ENCODE measurements at places on chromosomes 2 and 18.

DNA sequence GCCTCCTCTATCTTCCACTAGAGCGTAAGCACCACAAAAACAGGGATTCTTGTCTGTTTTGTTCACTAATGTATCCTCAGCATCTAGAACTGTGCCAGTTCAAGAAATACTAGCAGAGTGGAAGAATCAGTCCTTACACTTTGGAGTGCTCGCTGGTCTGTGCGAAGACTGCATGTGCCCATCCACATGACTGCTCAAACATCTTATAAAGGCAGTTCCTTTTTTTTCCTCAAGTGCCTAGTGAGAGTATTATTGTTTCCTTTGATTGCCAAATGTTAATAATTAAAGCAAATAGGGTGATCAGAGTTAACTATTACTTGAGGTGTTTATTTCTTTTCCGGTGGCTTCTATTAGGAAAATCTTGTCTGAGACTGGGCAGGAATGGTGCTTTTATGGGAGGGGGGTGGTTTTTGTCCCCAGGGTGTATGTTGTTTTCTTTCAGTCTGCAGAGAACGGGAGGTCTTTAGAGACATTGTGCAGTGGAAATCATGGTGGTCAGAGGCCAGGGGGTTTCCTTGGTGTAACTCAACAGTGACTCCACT lies 45.6 kb upstream of the ITGB6 start:
- no peak for DNase-seq

DNA sequence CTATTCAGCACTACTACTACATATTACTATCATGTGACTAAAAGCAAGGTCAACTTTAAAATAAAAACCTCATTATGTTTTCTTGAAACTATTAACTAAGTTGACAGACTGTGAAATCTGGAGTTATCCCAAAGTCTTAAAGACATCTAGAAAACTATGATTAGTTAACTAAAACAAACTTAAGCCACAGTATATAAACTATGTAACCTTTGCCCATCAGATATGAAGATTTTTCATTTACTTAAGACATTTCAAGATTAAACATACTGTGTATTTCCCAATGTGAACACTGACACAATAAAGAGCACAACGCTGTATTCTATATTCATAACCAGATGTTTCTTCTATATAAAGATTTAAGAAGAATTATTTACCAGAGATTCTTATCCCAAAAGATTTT lies 33.5 kb upstream of the CACNB4 start:
- DNase-seq, result no peak

GRCh38 chr18:68766433-68766832 lies 31.4 kb upstream of the CCDC102B start:
- no peak for DNase-seq

- DNase-seq, result no peak
Measured at GRCh38 chr2:33617401-33617800, 18.3 kb upstream of the FAM98A start.

DNA sequence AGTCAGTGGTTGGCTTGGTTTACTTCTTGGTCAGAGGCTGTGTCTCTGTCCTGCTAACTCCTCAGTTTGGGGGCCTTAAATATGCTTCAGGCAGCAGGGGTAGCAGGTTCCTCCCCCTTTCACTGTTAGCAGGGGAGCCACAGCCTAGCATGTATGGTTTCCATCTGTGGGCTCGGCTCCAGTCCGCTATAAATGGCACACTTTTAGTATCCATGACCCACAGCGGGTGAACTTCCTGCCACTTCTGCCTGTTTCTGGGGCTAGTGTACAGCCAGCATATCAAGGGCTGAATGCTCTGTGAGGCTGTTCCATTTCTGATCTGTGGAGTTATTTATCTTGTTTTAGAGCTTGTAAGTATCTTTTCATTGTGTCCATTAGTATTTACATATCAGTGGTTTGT lies 58.3 kb downstream of the MRPL33 start:
- no peak for DNase-seq
